ENCODE measurements at places on chromosomes 6 and 20. TPM values are rescaled to one million over a fixed set of nuclear protein-coding genes. Genes with fewer than 3 reads are reported as not detected.

Gene SMPD2
- 27.5 TPM for total RNA-seq

Gene HSD17B8
- total RNA-seq = 23.7 TPM

Gene POU3F2
- total RNA-seq = not detected

Gene SAPCD1
- total RNA-seq = 1.7 TPM

Gene SLC44A4
- total RNA-seq = 779 TPM

Gene EYS
- 0.82 TPM for total RNA-seq
